NCI-H526 (cell line): ENCODE measurements at places on chromosomes 5 and 9.

GRCh38 chr5:30832519-30832918 lies 361.0 kb upstream of the CDH6 start:
- DNase-seq: no peak

- DNase-seq: no peak
These were observed 17.3 kb downstream of the CORO2A start for GRCh38 chr9:98175028-98175569.

GRCh38 chr9:135887585-135888050 lies 19.7 kb downstream of the CAMSAP1 start:
- DNase-seq: no peak

- no peak for DNase-seq
These were observed 4.6 kb upstream of the SUSD3 start for GRCh38 chr9:93053781-93054331.

GRCh38 chr9:87223392-87224246 lies 274.0 kb upstream of the DAPK1 start:
- no peak for DNase-seq

- no peak for DNase-seq
These were observed 68.2 kb downstream of the DMRTA1 start for GRCh38 chr9:22514871-22515270.

GRCh38 chr9:94840738-94841137 lies 114.2 kb downstream of the AOPEP start:
- DNase-seq: no peak

DNA sequence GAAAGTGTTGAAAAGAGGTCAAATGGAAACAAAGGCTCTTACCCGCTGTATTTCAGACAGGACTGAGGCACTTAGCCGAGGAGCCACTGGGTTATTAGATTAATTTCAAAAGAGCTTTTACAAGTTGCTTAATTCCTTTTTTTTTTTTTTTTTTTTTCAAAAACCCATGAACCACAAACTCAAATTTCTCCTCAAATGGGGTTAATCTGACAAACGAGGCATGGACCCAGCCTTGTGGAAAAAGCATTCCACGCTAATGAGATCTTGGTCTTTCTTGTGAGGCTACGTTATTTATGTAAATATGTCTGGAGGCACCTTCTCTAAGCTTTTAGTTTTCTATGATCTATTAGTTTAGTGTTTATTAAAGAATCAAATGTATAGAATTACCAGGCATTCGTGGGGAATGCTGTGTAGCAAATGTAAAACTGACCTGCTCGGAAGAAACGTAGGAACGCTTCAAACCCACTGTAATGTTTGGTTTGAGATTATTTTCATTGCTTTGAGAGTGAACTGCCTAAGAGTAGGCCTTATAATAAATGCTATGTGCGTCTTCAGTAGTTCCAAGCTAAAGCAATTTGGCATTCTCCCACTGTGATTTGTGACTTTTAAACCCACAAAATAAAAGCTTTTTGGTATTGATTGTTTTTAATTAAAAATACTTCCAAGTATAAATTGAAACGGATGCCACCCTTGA lies 134.7 kb downstream of the CDH6 start:
- DNase-seq: no peak
